ENCODE measurements at places on chromosomes 1 and 21.

DNA sequence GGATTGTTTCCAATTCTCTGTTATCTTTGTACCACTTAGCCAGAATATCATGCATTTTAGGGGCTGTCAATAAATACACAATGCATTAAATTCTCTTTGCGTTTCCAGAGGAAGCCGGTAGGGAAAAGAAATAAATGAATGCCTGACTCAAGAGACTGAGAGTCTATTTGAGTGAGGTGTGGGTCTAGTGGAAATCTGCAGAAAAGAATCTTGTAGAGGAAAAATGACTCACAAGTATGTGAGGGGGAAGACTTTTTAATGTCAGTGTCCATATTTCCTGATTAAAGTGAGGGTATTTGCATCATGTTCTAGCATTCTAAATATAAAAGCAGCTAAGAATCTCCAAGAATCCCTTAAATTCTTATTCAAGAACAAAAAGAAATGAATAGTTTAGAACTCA is 271.1 kb downstream of the PTPRC start:
- no peak for DNase-seq

DNA sequence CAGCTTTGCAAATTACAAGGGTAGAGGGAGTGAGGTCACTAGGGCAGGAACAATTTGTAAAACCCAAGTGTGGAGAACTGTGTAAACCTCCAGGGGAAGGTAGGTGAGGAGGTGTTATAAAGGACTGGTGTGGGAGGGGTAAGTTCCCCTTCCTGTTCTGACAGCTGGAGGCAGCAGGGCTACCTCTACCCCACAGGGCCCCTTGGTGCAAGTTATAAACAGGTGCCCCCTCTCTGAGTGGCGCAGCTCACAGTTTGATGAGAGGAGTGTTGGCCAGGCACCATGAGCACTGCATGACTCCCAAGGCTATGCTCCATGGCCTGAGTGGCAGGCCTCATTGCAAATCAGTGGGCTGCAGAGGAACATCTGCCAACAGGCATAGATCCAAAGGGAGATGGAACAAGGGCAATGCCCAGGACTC is 41.0 kb downstream of the MFSD2A start:
- DNase-seq = no peak

GRCh38 chr1:51570063-51570710 is 46.7 kb upstream of the OSBPL9 start:
- DNase-seq = no peak

GRCh38 chr1:230137337-230137815 is 70.3 kb downstream of the GALNT2 start:
- DNase-seq = no peak

GRCh38 chr1:205568469-205569361 is 63.1 kb downstream of the ELK4 start:
- DNase-seq = no peak

GRCh38 chr1:21294266-21294989 is 4.2 kb upstream of the ECE1 start:
- peak; percentile 63 for DNase-seq

DNA sequence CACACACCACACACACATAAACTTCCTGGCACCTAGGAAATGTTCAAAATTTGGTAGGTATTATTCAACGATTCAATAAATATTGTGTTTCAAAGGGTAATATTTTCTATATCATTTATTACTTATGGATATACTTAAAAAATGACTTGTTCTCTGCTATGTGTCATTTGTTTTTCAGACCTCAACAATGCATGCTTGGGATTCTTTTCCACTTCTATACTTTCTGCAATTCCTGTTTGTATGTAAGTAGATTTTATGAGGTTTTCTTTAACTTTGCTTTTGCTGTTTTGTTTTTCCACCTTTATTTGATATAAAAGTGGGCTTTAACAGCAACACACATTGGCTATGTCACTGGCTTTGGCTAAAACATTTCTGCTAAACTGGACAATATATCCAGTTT is 3.5 kb downstream of the CEP170 start:
- no peak for DNase-seq

DNA sequence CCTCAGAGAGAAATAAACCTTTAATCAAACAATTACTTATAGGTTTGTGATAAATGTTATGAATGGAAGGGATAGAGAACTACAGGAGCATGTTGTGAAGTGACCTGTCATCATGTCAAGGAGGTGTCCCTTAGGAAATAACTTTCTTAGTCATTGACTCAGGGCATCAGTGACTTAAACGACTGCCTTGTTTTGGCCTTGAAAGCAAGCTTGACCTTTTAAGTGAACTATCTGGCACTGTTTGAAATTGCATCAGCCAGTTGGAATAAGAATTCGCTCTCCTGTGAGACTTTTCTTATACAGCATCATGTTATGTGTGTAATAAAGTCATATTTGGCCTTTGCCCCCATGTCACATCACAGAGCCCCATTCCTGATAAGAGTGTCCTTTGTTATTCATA is 30.9 kb downstream of the LRRC8B start:
- DNase-seq = no peak

GRCh38 chr1:211830328-211831142 is at the start of gene LPGAT1:
Gene LPGAT1, minus strand, starts transcription at chr1:211830763. Its CDS starts 1,467 bp downstream, at chr1:211829296.
- peak; percentile 42 for DNase-seq

DNA sequence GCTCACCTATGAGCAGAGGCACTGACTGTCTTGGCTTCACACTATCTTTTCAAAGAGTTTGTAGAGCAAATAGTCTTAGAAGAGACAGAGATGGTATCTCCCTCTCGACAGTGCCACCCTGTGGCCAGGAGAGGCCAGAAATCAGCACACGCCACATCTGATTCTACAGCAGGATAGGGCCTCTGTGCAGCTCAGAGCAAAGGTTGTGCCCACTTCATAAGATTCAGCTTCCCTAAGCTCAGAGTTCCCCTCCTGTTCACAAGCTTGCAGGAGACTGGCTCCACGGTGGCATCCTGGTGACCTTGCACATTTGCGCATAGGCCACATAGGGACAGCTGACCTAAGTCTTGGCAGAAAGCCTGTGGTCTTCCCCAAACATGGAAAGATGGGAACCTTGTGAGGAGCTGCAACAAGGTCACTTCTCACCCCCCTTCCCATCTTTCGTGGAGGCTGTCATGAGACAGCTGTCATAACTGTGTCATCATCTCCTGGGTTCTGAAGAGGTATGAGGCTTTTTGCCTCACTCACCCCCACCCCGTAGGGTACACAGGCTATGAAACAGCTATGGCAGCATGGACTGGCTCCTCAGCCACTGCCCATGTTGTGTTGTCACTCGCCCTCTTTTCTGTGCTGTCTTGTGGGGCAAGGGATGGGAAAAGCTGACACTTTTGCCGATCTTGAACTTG is 3.0 kb downstream of the ITLN2 start:
- DNase-seq = peak; percentile 32

All from stimulated activated CD8-positive, alpha-beta memory T cell treated with anti-CD3 and anti-CD28 coated beads, Interleukin-4, amount 100 ng/mL, for 1 hour (primary cell).